Smooth muscle cell of the brain vasculature (primary cell): ENCODE measurements at places on chromosomes 4 and X.

DNA sequence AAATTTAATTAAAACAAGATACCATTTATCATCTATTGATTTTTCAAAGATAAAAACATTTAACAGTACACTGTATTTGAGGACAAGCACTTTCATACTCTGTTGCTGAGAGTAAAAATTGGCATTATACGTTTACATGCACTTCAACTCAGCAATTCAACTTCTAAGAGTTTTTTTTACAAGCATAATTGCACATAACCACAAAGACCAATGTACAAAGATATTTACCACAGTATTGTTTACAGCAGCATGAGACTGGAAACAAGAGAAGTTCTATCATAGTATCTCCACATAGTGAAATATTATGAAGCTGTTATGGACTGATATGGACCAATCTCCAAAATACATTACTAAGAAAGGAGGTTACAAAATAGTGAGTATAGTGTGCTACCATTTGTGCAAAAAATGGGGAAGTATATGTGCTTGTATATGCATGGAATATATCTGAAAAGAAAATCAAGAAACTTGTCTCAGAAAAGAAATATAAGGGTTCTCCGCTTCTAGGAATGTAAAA is 10.9 kb downstream of the GAB3 start:
- DNase-seq: no peak

DNA sequence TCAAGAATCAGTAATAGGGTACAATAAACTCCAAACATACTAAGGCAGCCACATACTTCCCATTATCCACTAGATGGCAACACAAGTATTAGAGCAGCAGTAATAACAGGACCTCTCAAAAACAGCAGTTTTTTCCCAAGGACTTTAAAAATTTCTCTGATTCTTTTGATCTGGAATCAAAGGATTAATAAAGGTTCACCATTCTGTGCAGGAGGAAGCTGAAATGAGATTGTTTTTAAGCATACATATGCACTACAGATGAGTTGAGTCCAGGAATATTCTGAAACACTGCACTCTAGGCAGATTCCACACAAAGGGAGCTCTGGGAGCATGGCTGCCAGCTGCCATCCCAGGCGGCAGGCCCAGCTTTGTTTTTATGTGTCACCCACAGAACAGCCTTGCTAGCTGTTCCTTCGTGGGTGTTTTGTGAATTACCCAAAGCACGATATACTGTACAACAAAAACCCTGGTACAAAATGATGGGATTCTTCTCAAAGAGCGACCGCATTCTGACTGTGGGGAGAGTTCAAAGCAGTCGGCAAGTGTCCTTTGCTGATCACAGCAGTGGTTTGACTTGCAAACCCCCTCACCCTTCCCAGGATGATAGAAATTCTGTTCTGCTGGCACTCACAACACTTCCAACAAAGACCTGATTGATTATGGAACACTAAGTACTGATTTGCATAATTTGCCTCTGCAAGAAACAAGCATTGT is 61.0 kb downstream of the STX18 start:
- DNase-seq: no peak

- DNase-seq: no peak
Observed at GRCh38 chr4:6128221-6128850, 72.0 kb downstream of the JAKMIP1 start.

- DNase-seq: no peak
Observed at GRCh38 chrX:31353095-31353494, 281.3 kb upstream of the FTHL17 start.

GRCh38 chrX:13955095-13955647 is 74.5 kb downstream of the GEMIN8 start:
- no peak for DNase-seq

DNA sequence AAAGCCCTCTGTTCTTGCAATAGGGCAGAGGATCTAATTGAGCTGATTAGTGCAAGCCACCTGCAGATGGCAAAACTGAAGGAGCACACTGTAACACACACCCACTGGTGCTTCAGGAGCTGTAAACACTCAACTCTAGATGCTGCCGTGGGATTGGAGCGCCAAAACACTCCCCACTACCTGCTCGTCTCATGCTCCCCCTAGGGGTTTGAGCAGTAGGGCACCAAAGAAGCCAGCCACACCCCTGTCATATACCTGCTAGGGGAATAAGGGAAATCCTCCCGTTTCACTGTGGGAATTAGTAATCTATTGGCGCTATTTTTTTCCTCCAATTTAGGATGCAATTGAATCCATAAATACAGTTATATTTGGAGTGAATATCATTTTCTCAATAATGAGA is 360.2 kb downstream of the GLUD2 start:
- no peak for DNase-seq

DNA sequence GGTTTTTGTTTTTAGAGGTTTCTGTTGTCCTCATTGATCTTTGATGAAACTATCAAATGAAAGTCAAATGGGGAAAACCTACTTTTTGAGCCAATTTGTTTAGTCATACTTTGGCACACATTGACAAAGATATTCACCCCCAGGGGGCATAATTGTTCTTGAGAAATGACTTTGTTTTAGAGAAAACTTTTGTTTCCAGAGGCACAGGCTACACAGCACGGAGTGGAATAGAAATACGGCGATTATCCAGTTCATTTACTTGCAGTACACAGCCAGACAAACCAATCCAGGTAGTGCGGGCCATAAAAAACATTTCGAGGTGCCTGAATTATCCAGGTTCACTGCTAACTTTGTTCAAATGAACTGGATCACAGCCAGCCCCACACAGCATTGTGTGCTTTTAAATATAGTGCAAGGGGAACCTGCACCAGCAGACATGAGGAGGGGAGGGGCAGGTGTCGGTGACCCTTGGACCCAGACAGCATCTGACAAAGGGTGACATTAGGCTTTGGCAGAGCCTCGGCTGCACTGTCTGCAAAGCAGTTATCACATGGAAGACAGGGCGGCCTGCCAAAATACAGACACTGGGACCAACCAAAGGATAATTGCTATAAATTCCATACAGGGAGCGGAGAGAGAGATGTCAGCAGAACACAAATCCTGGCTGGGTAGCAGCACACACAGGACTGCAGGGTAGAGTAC is 179.6 kb upstream of the NOCT start:
- no peak for DNase-seq

DNA sequence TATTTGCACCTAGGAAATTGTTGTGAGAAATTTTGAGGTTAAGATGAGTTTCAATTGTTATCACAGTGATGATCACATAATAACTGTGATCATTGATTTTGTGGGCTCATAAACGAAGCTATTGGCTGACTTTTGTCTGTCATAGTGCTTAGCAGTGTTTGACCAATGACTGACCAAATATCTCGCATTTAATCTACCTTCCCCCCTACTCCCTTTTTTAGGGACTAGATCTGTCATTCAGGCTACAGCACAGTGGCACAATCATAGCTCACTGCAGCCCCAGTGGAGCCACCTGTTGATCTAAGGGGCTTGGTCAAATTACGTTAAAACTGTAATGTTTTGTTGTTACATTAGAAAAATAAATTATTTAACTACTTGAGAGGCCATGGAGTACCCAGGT is 1.5 kb downstream of the FUNDC2 start:
- no peak for DNase-seq
